ENCODE measurements at places on chromosomes 2 and 18.

GRCh38 chr2:121862286-121862685 is 106.8 kb downstream of the TSN start:
- DNase-seq: no peak

- no peak for DNase-seq
These were observed 57.9 kb downstream of the ZNF638 start for GRCh38 chr2:71389384-71390072.

DNA sequence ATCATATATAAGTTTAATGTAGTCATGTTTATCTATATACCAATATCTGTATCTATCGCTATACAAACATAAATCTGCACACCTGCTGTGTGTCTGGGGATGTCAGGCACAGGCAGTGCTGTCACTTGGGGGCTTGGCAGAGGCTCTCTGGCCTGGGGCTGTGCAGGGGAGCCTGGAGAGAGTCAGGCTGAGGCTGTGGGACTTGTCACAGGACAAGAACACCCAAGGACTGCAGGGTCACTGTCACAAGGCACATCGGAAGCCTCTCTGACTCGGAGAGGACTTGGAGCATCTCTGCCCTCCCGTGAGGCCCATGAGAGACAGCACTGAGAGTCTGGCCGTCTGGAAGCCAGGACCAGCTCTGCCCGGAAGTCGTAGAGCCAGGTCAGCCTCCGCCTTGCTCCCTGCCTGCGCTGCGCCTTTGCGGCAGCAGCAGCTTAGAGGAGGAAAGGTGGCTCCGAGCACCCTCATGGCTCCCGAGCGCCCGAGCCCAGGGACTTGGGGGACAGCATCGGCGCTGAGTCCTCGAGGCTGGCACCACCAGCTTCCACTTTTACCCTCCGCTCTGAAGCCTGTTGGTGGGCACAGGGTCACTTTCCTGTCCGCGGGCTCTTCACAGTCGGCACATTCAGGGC is 280.3 kb downstream of the NDUFA10 start:
- DNase-seq: no peak

- DNase-seq: no peak
These were observed 9.3 kb upstream of the SCYGR5 start for GRCh38 chr2:227657199-227657845.

- DNase-seq: no peak
These were observed 85.8 kb downstream of the POLE4 start for GRCh38 chr2:75044291-75044690.

- DNase-seq: no peak
These were observed 76.5 kb upstream of the STK17B start for GRCh38 chr2:196247976-196248280.

DNA sequence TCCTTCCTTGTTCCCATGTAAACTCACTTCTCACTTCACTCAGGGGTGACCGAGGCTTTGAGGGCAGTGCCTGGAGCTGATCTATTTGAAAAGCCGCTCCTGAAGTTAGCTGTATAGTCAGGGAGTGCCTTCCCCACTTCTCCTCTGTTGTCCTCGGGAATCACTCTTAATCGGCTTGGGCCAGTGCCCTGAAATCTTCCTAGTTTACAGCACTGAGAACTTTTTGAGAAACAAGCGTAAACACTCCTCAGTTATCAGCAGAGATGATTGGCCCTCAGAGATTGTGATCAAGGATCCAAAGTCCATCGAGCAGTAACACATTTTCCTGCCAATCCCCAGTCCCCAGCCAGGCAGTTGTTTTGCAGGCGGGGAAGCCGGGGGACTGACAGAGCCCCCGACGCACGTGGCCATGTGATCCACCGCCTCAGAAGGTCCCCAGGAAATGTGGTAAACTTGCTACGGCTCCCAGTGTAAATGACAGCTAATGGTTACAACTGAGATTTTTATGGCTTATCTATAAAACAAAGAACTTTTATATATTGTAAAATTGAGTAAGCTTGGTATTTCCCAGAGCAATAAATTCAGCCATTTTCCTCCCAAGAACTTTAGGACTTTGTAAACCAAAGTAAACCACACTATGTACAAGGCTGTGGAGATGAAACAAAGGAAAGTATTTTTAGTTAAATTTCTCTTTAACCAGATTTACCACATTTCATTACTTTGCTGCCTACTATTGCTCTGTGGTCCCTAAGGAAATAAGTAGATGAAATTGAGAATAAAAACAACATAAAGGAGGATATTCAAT is 53.5 kb downstream of the C18orf63 start:
- DNase-seq: no peak

DNA sequence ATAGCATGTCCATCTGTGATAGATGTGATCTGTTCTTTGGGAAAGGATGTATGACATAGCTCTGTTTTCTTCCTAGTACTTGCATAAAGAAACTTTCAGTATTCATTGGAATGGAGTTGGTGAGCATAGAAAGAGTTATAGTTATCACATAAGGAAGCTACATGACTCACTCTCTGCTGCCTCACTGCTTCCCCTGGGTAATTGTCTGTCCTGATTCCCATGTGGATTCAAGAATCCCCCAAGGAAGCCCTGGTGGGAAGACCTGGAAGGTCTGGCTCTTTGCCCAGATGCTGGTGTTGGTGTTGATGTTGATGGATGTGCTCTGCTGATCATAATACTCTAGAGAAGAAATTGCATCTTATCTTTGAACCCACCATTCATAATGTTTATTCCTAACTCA is 60.6 kb downstream of the PTPN4 start:
- no peak for DNase-seq

DNA sequence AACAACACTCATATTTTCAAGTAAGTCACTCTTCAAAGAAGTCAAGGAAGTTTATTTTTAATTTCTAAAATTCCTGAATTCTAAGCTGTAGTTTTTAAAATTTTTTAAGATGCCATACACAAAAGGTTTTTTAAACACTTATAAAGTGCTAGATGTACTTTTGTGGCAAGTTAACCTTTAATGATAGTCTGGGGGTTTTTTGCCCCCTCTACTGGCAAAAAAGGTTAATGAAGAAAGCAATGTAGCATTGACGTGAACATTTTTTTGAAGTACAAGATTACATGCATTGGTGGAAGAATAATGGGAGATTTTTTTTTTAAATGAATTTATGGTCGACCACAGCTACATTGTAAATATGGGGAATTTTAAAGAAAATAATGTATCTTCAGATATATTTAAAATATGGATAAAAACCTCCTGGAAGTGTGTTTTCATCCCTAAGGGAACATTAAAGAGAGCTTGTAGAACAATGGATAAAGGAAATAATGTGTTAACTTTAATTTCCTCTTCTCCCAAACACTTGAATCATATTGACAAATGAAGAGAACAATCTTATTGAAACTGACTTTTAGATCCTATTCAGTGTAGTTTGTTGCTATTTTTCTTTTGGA is 12.6 kb downstream of the ITPRID2 start:
- no peak for DNase-seq

DNA sequence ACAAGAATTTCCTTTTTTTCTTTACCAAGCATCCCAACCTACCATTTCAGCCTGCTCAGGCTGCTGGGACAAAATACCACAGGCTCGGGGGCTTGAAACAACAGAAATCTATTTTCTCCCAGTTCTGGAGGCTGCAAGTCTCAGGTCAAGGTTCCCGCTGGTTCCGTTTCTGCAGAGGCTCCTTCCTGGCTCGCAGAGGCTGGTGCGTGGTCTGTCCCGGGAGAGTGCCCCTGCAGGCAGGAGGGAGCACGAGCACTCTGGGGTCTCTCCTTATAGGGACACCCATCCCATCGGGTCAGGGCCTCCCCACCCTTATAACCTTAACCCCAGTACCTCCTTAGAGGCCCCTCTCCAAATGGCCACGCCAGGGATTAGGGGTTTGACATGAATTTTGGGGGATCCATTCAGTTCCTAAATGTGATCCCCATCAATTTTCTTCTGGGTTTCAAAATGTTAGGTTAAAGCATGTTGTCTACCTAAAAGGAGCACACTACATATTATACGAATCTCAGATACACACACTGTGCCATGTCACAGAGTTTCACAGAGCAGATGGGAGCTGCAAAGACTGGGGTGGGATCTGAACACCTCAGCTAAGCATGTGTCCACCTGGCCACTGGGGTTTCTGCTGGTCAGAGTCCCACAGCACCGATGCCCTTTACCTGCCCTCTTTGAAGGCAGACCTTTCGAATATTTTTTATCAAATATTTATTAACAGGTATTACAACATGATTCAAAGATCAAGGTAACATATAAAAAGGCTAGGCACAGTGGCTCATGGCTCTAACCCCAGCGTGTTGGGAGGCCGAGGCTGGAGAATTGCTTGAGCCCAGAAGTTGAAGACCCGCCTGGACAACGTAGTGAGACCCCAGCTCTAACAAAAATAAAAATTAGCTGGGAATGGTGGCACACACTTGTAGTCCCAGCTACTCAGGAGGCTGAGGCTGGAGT is 17.6 kb upstream of the ADI1 start:
- no peak for DNase-seq

DNA sequence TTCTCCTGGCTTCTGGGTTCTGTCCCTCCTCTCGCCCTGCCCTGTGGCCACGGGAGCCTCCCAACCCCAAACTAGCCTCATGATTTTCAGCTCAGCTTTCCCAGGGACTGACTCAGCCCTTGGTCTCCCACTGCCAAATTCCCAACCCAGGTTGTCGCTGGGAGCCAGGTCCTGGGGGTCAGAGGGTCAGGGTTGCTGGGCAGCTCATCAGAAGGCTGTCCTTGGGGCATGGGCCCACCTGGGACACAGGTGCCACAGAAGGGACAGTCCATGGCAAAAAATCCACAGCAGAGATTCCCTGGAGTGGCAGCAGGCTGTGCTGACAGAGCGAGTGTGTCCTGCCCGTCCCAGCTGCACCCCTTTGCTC is 180.4 kb downstream of the TWIST2 start:
- DNase-seq: no peak

DNA sequence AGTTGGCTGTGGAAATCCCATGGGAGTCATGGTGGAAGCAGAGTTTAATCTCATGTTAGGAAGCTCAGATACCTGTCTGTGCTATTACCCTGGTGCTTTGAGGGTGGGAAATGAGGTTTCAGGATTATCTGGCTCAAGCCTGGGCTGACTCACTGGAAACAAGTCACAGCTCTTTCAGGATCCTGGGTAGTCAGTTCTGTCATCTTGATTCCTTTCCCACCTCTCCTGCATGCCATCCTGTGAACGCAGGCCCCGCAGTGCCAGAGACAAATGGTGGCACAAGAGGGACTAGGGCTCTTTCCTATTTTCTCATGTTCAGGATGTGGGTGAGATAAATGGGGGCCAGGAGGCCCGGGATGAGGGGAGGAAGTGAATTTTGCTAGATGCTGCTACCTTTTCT is 3.7 kb upstream of the FAM136A start:
- no peak for DNase-seq

GRCh38 chr18:26325771-26326170 is 99.5 kb downstream of the TAF4B start:
- DNase-seq: no peak

DNA sequence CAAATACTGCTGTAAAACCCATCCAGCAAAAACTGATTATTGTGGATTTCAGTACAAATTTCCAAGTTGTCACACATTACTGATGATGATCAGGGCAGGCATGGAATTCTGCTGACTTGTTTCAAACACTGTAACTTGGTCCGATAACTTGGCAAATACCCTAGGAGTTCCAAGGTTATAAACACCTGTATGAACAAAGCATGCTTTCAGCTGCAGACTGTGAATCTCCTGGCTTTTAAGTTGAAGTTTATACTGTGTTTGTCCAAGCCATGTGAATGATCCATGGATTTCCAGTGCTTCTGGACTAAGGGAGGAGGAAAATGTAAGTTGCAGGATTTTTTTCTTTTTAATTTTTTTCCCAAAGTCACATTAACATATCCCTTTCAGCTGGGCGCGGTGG is 70.0 kb upstream of the SLC25A52 start:
- DNase-seq: no peak

- DNase-seq: no peak
These were observed 121.5 kb upstream of the SPATS2L start for GRCh38 chr2:200184748-200185627.

DNA sequence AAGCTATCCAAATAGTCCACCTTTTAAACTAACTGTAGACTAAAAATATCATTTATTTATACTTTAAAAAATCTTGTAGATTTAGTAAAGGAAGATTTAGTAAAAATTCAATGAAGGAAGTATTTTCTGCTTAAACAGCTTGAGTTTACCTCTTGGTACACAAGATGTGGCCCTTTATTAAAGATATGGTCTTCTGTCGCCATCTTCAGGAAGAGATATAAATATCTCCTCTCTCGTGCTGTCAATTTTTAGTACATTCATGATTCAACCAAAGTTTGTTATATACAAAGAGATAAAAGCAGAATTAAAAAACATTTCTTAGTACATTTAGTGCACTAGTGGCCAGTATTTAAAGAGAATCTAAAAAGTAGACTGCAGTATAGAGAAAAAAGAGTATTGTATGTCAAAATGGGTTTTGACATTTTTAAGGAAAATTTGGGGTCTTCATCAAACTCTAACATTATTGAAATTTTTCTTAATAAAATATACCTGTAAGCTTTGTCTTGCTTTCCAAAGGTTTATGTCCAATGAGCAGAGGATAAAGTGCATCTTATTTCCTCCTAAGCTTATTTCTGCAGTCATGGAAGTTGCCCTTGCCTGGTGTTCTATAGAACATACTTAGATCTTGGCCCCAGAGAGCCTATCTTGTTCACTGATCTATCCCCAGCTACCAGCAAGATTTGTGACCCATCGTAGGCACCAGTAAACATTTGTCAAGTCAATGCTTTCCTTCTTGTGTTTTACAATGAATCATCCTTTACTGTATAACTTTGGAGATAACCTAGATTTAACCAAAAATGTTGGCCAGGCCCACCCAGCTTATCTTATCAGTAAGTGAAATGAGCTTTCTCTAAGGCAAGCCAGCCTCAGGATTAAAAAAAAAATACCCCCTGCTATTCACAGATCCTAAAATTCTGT is 18.5 kb upstream of the EML6 start:
- no peak for DNase-seq

DNA sequence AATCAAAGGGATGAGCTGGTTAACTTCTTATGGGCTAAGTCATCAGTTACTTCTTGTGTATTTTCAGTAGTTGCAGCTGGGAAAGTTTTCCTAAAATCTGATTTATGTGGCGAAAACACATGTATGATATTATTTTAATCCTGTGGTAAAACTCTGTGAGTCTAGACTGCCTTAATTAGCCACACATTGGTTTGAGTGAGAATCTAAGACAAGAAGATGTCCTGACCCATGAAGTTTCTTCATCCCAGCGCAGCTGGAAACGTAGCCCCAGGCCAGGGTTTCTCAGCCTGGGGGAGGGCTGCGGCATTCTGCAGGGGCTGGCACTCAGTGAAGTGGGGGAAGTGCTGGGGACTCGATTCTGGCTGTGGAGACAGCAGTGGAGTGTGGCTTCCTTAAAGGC is 44.7 kb upstream of the INHBB start:
- DNase-seq: no peak

- no peak for DNase-seq
These were observed 97.2 kb downstream of the TMEM18 start for GRCh38 chr2:579961-580360.

GRCh38 chr2:207483066-207483465 is 46.7 kb upstream of the CREB1 start:
- no peak for DNase-seq

DNA sequence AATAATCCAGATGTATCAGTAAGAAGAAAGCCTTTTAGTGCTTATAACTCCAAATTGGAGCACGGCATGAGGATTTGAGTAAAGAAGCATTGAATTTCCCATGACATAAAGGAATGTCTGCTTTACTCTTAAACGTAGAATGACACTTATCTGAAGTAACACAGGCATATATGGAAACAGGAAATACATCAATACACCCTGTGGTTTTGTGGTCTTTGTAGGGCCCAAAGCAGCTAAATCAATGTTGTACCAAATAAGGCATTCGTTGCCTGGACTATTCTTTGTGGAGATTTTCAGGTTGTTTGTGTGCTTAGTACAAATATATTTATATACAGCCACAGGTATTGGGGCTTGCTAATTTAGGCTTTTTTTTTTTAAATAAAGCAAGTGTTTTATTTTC is 660.5 kb downstream of the LRRTM4 start:
- no peak for DNase-seq

GRCh38 chr2:1082456-1083205 is 132.0 kb downstream of the SNTG2 start:
- no peak for DNase-seq
